Brain pericyte (primary cell): ENCODE measurements at places on chromosomes 1 and 21.
A peak's percentile ranks its signal among the peaks of the same experiment; 100 is the strongest.

GRCh38 chr1:93374334-93375106 lies 28.8 kb downstream of the DR1 start:
- no peak for DNase-seq

GRCh38 chr1:241895013-241895412 lies 47.0 kb downstream of the EXO1 start:
- DNase-seq, result no peak

- DNase-seq, result no peak
These were observed 174.5 kb upstream of the RUNX1 start for GRCh38 chr21:35223480-35224156.

DNA sequence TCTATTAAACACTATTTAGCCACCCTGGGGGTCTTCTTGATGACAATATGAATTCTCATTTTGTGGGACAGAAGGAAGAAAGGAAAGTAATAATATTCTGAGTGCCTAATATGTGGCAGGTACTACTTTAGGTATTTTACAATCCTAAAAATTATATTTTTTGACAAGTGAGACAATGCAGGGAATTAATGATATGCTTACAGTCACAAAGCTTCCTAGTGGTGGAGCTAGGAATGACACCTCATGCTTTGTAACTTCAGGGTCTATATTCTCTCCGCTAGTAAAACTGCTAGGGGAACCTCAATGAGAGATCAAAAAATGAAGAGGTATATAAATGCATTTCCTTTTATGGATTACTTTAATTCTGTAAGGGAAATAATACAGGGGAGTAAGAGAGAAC lies 44.3 kb downstream of the TPR start:
- DNase-seq, result no peak

DNA sequence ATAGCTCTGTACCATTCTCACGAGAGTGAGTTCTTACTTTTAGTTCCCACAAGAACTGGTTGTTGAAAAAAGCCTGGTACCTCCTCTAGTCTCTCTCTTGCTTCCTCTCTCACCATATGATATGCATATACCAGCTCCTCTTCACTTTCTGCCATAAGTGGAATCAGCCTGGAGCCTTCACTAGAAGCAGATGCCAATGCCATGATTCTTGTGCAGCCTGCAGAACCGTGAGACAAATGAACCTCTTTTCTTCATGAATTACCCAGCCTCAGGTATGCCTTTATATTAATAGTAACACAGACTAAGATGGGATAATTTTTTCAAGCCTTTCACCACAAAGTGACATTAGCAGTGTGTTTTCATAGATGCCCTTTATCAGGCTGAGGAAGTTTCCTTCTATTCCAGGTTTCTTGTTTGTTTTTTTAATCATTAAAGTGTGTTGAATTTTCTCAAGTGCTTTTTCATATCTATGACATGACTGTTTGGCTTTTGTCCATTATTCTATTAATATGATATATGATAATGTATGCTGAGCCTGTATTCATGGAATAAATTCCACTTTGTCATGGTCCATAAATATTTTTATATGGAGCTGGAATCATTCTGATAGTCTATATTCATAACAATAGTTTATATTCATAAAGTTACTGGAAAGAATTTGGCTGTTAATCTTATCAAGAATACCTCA lies 40.7 kb upstream of the C1orf185 start:
- no peak for DNase-seq

DNA sequence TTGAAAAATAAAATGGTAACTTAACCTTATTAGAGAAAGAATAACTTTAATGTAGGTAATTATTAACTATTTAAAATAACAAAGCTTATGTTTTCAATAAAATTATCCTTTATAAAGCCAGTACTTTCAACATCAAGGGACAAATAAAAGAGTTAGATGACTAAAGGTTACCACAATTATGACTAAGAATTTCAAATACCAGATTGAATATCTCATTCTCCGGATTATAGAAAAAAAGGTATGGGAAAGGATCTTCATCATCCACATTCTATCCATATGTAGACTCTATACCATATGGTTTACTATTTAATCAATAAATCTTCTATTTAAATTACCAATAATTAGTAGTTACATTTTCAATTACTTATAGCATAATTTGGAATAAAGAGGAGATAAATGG lies 62.8 kb downstream of the TOR3A start:
- no peak for DNase-seq

GRCh38 chr1:172605641-172606040 lies 53.3 kb upstream of the FASLG start:
- no peak for DNase-seq

GRCh38 chr1:19055001-19055400 lies 98.5 kb upstream of the IFFO2 start:
- DNase-seq, result no peak

DNA sequence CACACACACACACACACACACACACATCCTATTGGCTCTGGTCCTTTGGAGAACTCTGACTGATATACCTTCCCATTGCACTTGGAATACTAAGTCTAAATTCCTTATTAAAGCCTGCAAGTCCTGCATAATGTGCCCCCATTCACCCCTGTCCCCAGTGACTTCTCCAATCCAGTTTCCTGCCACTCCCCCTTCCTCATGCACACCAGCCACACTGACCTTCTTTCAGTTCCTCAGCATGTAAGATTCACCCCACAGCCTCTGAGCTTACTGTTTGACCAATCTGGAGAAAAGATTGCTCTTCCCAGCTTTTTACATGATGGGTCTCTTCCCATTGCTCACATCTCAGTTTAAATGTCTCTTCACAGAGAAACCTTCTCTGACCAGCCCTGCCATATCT lies 146.6 kb downstream of the TBX15 start:
- DNase-seq, result no peak

GRCh38 chr1:101474039-101474665 lies 237.3 kb downstream of the S1PR1 start:
- no peak for DNase-seq

DNA sequence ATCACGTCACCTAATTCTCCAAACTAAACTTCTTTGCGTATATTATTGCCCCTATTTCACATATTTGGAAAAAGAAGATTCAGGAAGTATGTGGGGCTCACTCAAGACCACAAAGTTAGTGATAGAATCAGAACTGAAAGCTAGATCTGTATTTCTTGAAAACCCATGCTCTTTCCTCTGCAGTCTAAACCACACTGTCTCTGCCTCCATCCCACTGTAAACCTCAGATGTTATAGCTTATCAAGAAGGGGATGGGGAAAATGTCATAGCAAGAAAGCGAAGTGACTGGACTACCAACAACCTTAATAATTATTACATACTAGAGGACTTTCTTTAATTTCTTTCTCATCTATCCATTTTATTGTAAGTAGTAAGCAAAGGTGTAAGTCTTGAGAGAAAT lies 257.7 kb upstream of the SGIP1 start:
- no peak for DNase-seq

DNA sequence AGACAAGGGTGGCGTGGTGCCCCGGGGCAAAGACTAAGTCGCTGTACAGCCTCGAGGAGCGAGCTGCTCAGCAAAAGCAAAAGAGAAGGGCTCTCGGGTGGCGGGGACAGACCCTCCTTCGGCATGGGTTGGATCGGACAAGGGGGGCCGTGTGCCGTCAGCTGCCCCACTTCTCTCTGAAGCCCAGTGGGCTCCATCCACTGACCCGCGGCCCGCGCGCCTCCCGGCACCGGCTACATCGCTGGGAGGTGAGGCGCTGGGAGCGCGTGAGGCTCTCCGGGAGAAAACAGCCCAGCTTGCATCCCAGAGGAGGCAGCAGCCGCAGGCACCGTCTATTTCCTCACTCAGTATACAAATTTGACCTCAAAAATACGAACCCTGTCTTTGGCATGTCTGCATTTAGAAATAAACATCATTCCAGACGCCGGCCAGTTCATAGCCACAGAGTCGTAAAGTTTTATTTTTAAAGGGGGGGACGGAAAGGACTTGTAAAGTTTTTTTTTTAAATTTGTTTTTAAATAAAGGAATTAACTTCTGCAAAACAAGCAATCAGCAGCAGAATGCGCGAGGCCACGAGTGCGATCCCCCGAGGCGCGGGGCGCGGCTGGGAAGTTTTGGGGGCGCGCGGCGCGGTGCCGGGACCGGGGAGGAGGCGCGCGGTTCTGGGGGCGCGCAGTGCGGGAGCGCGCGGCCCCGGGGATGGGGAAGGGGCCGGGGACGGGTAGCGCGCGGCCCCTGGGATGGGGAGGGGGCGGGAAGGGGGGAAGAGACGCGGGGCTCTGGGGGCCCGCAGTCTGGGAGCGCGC lies 689 bp upstream of the GPR137B start:
- DNase-seq, result no peak

- no peak for DNase-seq
These were observed 115.9 kb downstream of the CRYAA start for GRCh38 chr21:43284700-43285099.

- no peak for DNase-seq
These were observed 171.5 kb upstream of the CACYBP start for GRCh38 chr1:174828264-174828663.

DNA sequence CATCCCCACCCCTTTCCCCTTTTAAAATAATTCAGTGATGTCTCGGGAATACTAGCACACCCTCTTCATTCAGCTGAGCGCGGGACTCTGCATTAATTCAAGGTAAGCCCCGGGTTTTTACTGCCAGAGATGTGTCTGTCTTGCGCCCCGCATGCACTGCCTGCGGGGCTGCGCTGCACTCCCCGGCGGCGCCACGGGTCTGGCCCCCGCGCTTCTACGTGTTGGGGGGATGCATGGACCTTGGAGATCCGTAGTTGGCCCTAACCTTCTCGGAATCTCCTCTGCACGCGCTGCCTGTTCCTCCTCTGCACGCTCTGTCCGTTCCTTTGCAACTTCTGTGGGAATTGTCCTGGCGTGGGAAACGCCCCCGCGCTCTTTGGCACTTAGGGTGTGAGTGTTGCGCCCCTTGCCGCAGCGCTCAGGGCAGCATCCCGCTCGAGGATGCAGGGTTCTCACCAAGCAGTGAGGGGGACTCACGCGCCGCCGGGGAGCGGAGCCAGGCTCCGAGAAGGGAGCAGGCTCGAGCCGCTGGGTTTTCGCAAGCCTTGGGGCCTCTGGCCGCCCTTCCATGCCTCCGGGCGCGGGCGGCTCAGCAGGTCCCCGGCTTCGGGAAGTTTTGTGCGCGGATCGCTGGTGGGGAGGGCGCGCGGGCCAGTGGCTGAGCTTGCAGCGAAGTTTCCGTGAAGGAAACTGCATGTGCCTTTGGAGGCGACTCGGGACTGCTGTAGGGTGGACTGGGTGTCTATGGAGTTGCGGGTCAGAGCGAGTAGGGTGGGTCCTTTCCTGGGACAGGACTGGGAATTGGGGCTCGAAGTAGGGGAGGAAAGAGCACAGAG lies 165.1 kb upstream of the CACNA1E start:
- no peak for DNase-seq

DNA sequence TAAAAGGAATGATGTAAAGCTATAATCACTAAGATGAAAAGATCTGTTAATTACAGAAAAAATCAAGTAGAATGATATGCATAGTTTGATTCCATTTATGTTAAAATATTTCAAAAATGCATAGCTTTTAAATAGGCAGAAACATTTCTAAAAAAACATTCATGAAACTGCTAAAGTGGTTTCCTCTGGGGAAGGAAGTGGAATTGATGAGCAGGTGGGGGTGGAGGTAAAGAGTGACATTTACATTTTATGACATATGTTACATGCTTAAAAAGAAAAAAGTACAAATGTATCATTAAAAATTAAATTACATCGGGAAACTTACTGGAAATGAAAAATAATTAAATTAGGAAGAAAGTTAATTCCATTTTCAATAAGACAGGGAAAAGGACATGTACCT lies 42.8 kb upstream of the JAK1 start:
- DNase-seq, result no peak

DNA sequence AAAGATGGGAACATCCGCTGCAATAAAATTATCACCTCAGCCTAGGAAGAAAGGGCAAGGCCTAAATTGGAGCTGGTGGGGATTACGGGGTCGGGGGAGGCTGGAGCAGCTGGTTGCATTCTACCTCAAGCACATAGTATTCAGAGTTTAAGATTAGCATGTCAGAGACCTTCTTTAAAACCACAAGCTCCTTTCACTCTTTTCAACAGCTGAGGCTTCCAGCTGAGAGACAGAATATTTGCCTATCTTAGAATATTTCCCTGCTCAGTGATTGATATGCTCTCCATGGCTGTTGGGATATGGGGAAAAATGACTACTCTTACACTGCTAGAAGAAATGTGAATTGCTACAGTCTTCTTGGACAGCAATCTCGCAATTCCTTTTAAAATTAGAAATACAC lies 248.6 kb downstream of the TBX15 start:
- peak; percentile 1 for DNase-seq

GRCh38 chr1:164479242-164479641 lies 79.7 kb upstream of the PBX1 start:
- no peak for DNase-seq

DNA sequence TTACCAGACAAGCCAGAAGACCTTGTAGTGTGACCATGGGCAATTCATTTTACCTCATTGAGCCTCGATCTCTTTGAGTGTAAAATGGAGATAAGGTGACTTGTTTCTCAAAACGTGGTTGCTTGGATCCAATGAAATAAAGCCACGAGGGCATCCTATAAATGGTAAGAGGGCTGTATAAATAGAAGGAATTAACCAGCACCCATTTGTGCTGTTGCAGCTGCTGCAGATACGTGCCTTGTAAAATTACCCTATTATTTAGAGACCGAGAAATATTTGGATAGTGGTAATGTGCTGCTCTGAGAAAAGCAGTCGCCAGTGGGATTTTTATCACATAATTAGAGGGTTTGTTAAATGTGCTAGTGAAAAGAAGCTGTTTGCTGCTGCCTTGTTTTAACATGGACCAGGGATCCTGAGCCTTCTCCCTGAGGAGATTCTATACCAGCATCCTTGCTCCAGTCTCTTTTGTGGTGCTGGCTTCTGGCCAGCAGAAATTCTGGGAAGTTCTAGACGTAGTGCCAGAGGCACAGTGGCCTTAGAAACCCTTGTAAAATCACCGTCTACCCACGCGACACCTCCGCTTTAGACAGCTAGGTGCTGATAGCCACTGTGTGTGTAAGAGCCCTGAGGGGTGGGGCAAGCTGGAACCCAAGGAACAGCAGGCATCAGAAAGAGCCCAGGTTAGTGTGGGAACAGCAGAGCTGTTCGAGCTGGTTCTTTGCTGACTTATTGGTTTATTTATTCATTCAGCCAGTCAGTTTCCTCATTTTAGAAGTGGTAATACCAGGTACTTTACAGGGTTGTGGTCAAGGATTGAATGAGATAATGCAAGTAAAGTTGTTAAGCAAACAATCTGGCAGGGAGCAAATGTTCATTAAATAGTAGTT lies 137.5 kb downstream of the NOS1AP start:
- no peak for DNase-seq

- no peak for DNase-seq
These were observed 25.6 kb downstream of the RGS1 start for GRCh38 chr1:192601143-192601542.
